ENCODE measurements at places on chromosomes 1 and 21.

GRCh38 chr1:190578526-190578925 lies 100.9 kb upstream of the BRINP3 start:
- DNase-seq, result no peak

DNA sequence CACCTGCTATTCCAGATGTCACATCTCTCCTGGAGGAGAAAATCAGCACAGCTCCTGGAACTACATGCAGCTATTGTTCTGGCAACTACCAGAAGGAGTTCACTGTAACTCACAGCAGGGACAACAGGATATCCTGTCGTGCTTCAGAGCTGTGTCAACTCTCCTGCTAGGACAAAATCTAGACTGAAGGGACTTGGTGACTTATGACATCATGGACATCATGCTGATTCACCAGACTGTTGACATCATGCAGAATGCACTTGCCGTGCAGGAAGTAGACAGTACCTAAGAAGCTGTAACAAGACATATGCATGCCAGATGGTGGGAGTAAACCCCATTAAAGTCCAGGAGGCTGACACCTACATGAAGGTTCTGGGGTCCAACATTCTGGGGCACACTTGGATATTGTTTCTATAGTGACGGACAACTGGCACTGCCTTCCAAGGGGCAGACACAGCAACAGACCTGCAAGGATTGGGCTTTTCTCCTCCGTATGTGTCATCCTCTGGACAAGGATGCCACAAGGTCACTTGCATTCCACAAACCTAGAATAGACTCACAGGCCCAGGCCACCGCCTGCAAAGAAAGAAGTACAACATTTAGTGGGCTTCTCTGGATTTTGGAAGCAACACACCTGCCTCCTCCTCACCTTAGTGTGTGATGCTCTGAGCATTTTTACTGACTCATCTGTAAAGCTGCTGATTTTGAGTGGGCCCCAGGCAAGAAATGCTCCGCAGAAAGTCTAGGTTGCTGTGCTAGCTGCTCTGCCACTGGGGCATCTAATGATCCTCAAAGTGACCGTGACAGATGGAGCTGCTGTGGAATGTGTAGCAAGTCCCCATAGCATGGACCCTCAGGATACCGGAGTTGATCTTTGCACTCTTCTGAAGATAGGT lies 249.2 kb downstream of the MATN1 start:
- DNase-seq, result no peak

DNA sequence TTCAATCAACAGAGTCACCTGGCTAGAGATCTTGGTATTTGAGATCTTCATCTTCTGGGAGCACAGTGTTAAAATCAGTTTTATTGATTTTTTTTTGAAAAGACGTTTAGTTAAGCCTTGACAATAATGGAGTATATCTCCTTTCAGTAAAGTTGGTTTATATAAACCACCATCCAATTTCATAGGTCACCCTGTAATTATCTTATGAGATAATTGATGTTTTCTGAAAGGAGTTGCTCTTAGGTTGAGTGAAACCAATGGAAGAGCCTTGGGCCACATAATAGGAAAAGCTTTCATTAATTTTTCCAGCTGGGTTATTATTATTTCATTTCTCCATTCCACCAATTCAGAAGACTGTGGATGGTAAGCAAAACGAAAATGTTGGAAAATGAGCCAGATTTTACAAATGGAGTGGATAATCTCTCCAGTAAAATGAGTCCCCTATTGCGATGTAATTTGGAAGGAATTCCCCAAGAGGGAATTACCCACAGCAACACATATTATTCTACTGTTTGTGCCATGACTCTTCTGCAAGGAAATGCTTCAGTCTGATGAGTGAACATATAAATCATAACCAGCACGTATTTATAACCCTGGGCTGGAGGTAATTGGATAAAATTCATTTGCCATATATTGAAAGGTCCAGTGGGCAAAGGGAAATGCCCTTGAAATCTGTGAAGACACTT lies 46.2 kb upstream of the TINAGL1 start:
- DNase-seq, result no peak

- no peak for DNase-seq
These were observed 165.3 kb downstream of the GALNT2 start for GRCh38 chr1:230232371-230232771.

GRCh38 chr1:181640956-181641355 lies 157.6 kb downstream of the CACNA1E start:
- DNase-seq, result no peak

DNA sequence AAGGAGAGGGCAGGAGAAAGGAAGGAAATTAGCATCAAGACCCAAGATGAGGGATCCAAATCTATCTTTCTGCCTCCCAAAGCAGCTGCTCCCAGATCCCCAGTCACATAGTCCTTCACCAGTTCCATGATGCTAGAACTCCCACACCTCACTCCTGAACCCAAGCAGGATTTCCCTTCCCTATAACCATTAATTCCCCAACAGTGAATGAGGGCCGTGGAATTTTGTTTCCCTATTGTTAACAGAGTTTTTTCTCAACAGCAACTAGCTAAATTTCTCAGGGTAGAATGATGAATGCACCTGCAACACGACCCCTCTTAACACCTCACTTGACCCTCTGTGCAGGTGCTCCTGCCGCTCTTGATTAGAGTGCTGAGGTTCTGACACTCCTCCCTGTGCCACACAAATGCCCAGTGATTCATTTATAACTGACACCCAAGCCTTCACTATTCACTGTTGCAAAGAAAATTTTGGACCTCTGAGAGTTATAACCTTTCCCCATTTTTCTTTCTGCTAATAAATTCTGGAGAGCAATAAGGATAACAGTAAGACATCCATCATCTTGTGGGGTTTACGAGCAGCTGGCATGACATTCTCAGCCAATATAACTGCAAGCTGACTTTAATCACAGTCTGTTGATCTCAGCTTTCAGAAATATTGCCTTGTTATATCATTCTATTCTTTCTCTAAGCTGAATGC lies 25.4 kb upstream of the NPL start:
- DNase-seq, result no peak

GRCh38 chr21:36065497-36066036 lies 4.3 kb upstream of the CBR1 start:
- peak; percentile 48 for DNase-seq

DNA sequence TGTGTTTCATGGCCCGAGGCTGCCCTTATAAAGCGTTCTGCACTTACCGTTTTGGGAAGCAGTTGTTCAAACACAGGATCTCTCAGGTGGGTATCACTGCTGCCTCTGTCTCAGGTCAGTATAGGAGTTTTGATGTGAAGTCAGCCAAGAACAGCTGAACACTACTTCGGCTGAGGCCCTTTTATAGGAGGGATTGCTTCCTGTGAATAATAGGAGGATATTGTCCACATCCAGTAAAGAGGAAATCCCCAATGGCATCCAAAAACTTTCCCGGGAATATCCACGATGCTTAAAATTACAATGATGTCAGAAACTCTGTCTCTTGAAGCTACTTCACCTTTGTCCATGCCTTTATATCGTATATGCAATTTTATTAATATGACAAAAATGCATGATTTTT lies at the start of gene SELE:
TSS of gene SELE (minus strand) at position 156 of the 400 bp plus-strand sequence. CDS start 467 bp downstream, outside the sequence.
- no peak for DNase-seq

DNA sequence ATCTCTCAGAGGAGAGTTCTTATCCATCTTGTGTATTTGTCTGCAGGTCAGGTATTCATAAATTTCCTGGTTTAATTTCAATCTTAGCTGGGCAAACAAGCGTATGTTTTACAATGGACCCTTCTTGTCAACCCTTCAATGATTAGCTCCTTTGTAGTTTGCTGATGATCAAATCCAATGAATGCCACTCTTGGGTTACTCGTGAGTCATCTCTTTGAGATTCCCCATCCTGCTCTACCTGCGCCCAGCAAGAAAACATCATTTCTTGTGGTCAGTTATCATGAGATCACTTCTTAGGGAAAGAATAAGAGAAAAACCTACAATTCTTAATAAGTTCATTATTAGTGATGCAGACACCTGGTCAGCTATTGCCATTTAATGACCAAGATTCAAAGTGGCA lies 572.3 kb upstream of the PKN2 start:
- DNase-seq, result no peak

DNA sequence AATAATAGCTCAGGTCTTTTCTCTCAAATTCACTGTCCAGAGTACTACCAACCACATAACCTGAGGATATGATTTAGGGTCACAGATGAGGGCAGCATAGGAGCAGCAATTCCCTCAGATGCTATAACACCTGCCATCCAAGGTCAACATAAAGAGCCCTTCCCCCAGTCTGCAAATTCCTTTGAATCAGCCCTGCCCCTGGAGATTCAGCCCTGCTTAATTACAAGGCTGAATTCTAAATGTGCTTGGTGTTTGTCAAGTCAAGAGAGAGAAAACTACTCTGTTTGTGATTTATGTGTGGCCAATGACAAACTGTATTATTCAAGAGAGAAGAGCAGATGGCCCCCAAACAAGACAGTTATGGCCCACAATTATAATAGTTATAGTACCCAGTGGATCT lies 195.7 kb upstream of the ADGRL2 start:
- DNase-seq, result no peak

DNA sequence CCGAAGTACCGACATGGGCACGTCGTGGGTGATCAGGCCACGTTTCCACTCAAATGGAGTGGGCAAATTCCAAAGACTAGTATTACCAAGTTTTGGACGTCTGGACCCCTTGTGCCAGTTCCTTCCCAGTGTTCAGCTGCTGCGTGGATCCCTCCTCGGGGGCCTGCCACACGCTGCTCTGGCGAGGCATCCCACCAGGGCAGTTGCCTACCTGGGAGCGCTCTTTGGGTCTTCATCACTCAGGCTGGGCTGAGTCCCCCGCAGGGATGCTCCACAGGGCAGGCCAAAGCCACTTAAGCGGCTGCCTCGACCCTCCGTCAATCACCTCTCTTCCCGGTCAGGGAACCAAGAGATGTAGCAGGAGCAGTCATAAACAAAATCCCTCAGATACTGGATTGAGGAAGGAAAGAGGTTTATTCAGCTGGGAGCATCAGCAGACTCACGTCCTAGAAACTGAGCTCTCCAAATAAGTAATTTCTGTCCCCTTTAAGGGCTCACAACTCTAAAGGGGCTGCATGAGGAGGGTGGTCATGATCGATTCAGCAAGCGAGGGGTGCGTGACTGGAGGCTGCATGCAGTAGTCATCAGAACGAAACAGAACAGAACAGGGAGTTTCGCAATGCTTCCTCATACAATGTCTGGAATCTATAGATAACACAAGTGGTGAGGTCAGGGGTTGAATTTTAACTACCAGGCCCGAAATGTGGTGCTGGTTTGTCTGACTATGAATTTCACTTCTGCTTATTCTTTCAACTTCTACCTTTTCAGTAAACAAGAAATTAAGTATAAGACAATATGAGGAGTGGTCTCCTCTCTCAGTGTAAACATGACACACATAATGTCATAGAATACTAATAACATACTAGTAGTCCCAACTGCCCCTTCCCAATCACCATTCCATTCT lies 998.6 kb upstream of the NCAM2 start:
- no peak for DNase-seq

DNA sequence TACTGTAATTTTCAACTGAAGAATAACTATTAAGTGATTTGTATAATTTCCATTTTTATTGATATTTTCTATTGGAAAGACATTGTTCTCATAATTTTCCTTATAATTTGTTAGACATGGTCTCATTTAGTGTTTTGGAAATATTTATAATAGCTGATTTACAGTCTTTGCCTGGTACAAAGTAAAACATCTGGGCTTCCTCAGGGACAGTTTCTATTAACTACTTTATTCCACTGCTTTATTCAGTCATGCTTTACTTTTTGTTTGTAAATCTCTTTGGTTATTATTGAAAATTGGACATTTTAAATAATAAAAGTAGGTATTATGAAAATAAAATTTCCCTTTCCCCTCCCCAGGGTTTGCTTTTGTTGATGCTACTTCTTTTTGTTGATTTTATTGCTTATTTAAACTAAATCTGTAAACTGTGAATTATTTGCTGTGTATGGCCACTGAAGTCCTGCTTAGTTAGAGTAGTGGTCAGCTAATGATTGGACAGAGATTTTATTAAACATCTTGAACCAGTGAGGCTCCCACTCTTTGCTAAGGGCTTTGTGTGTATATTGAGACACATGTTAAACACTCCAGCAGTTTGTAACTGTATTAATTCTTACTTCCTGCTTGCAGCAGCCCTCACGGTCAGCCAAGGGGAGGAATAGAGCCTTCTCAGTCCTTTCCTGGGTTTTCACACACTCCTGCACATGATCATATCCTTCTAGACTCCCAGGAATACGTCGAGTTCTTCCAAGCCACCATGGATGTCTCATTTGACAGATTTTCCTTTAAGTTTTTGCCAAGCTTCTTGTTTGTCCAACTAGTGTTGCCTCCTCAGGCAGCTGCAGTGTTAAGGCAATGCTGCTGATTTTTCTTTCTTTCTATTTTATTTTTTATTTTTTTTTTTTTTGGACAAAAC lies 994.6 kb upstream of the PRMT6 start:
- peak; percentile 14 for DNase-seq

- no peak for DNase-seq
These were observed 5.7 kb downstream of the ZNF691 start for GRCh38 chr1:42851960-42852607.

DNA sequence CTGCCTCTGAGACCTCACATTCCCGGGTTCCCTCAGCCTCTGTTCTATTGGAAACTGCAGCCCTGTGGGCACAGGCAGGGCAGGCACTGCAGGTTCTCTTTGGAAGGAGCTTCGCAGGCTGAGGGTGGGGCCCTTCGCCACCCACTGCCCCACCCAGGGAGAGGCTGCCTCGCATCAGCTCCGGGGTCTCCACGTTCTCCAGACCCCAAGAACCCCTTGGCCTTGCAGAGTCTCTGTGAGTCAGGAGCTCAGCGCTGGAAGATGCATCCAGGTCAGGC lies 8.6 kb upstream of the C1orf159 start:
- DNase-seq, result no peak

DNA sequence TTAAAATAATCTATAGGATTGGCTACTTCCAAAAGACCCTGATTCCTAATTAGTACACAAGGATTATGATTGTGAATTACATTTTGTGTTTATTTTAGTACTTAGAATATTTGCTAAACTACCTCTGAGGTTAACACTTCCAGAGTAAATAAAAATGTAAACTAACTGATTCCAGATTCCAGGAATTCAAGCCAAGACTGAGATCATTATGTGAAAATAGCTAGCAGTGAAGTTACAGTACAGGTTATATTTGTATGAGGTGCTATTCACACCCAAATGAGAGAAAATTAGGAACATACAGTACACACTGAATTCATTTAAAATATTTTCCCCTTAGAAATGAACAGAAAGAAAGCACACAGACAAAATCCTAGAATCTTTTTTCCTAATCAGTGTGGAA lies 28.8 kb downstream of the TTLL7 start:
- DNase-seq, result peak; percentile 5

DNA sequence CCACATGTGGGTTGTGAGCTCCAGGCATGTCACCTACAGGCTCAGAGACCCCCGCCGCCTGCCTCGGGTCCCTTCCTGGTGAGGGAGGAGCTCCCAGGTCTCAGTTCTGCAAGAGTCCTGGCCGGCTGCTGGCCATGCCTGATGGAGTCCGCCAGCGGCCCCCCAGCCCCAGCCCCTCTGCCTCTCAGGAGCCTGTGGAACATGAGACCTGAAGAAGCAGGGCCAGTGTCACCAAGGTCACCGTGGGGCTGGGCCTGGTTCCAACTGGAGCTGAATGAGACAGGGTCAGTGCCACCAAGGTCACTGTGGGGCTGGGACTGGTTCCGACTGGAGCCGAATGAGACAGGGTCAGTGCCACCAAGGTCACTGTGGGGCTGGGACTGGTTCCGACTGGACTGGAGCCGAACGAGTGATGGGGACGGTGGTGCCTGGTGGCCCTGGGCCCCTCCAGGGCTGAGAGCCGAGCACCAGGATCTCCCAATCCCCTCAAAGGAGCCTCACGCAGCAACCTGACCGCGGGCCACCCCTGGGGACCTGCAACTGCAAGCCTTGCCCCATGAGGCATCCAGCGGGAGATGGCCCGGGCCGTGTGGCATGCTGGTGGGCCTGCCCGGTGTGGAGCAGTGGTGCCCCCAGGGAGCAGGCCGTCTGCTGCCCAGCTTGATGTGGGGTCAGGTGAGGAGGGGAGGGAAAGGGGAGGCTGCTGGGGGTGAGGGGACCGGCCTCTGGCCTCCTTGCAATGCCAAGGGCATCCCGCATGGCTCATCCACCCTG lies 14.5 kb upstream of the PTTG1IP start:
- DNase-seq, result no peak

All from NCI-H2029 (cell line).